ENCODE measurements at places on chromosomes 3 and 15.

GRCh38 chr3:193375614-193376013, 2.9 kb downstream of the ATP13A5 start:
- no peak for DNase-seq

GRCh38 chr3:126990890-126991289, 8.0 kb downstream of the PLXNA1 start:
- DNase-seq = no peak

DNA sequence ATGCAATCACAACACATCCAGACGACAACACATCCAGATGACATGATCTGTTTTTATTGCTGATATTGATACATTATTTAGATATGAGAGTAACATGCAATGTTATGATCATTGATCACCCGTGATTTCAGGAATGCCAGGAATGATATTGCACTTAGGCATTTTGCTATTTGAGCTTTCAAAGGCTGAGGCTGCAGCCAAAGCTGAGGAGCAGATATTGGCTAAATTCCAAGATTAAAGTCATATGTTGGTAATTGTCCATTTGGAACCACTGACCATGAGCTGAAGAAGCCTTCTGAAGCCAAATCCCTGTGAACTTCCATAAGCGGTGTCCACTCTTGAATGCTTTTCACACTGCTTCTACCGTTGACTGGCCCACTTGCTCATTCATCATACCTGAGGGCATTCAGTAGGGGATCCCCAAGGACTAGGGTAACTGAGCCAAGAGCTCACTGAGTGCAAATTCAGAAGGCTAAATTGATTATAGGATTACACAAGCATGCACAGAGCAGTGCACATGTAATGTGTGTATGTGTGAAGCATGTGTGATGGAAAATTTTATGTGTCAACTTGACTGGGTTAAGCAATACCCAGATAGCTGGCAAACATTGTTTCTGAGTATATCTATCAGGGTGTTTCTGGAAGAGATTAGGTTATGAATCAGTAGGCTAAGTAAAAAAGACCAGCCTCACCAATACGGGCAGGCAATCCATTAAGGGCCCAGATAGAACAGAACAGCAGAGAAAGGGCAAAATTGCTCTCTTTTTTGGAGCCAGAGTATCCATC, 92.1 kb upstream of the PLAAT1 start:
- no peak for DNase-seq

DNA sequence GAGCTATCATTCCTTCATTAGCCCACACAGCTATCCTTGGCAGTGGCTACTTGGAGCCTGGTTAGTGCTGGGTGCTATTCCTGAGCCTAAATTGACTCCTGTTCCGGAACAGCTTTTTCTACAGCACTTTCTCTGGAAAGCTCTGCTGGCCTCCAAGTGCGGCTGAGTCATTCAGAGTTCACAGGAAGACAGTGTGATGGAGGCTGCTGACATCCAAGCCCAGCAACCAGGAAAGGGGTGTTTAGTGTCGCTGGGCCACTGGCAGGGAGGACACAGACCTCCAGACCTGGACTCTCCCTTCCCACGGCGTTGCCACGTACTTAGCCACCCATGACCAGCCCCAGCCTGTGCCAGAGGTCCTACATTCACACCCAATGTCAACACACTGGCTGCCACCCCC, 28.7 kb downstream of the CACNA2D2 start:
- no peak for DNase-seq

- DNase-seq = no peak
Observed at GRCh38 chr3:168585544-168585943, 489.8 kb upstream of the GOLIM4 start.

- no peak for DNase-seq
Observed at GRCh38 chr15:96222981-96223380, 107.5 kb upstream of the NR2F2 start.

DNA sequence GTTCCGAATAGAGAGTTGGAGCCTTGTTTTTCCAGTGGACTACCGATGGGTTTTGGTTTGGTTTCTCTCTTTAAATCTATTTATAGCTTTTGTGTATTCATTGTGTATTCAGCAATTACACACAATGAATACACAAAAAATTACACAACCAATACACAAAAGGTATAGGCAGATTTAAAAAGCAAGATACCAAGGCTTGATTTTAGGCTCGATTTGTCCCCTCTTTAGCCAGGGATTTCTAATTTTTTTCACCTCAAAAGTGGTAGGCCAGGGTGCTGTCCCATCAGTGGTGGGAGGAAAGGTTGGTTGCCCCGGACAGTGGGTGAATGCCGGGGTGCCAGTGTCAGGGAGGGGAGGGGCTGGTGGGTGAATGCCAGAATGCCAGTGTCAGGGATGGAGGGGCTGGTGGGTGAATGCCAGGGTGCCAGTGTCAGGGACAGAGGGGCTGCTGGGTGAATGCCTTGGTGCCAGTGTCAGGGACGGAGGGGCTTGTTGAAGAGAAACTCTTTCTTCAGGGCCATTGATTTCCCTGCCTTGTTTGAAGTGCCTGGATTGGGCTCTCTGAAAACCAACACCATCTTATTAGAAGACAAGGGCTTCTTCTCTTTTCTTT, 186.2 kb downstream of the GOLGA6L6 start:
- no peak for DNase-seq

DNA sequence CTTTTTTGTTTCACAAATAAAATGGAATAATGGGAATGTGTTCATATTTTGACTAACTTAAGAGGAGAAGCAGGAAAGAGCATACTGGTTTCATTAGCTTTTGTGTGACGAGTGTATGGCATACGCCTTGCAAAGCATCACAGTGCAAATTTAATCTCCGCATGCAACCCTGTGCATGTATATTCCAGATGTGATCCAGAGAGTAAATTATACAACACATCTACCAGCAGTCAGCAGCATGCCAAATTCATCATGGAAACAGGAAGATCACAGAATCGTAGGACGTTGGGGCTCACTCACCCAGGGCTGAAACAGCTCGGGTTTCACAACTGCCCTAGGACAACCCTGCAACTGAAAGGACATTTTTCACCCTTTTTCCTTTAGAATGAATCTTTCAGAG, 53.4 kb downstream of the ADAMTS9 start:
- no peak for DNase-seq

GRCh38 chr3:187963677-187964385, 190.1 kb upstream of the LPP start:
- DNase-seq = no peak

GRCh38 chr15:39114690-39115378, 466.0 kb upstream of the THBS1 start:
- no peak for DNase-seq

- DNase-seq = no peak
Observed at GRCh38 chr3:121913305-121913990, 19.2 kb downstream of the SLC15A2 start.

Measured in AG04449 (cell line).